Aortic smooth muscle cell (primary cell): ENCODE measurements at places on chromosomes 7 and 10. TPM values are rescaled to one million over a fixed set of nuclear protein-coding genes. Genes with fewer than 3 reads are reported as not detected.

SUN1 gene
- 140 and 204 TPM in 2 replicates for total RNA-seq

STEAP1B gene
- 18.9 and 28.8 TPM in 2 replicates for total RNA-seq

ADIRF gene
- 854 and 936 TPM in 2 replicates for total RNA-seq

MKX gene
- total RNA-seq: 0.25 TPM in 1 of 2 replicates, not detected in the other

CALML3 gene
- not detected in 2 replicates for total RNA-seq

FZD1 gene
- 9.2 and 11.4 TPM in 2 replicates for total RNA-seq

AGMO gene
- 0.93 and 1.6 TPM in 2 replicates for total RNA-seq

MYL10 gene
- not detected in 2 replicates for total RNA-seq

MACROH2A2 gene
- 7.3 and 7.9 TPM in 2 replicates for total RNA-seq

MKI67 gene
- total RNA-seq: 12.4 and 15.7 TPM in 2 replicates

MRPS33 gene
- 34.5 and 45.0 TPM in 2 replicates for total RNA-seq

STAM gene
- 14.1 and 17.9 TPM in 2 replicates for total RNA-seq

FFAR4 gene
- not detected in 2 replicates for total RNA-seq

PPP1R17 gene
- not detected in 2 replicates for total RNA-seq

PRPS1L1 gene
- 0.06 and 0.13 TPM in 2 replicates for total RNA-seq

C10orf105 gene
- under 0.01 TPM in 1 of 2 replicates, not detected in the other for total RNA-seq

SLC26A3 gene
- total RNA-seq: not detected in 2 replicates

GIMAP6 gene
- 1.7 and 5.4 TPM in 2 replicates for total RNA-seq

HYAL4 gene
- total RNA-seq: not detected in 2 replicates

SAP25 gene
- not detected in 2 replicates for total RNA-seq

ANLN gene
- total RNA-seq: 61.6 and 80.6 TPM in 2 replicates

TMEM236 gene
- 0.06 TPM in 1 of 2 replicates, not detected in the other for total RNA-seq

DCLRE1A gene
- 7.6 and 7.7 TPM in 2 replicates for total RNA-seq

APBB1IP gene
- total RNA-seq: not detected in 2 replicates

NCAPG2 gene
- total RNA-seq: 18.5 and 25.1 TPM in 2 replicates

FBXL13 gene
- total RNA-seq: 4.4 and 4.5 TPM in 2 replicates

HOXA6 gene
- not detected in 2 replicates for total RNA-seq

AMPH gene
- 0.19 and 0.26 TPM in 2 replicates for total RNA-seq

PUS7 gene
- total RNA-seq: 10.6 and 14.9 TPM in 2 replicates

PLAU gene
- 37.4 and 45.2 TPM in 2 replicates for total RNA-seq

SYCE1 gene
- 0.19 TPM in 1 of 2 replicates, not detected in the other for total RNA-seq

AFAP1L2 gene
- 0.06 and 0.13 TPM in 2 replicates for total RNA-seq

NKX2-3 gene
- total RNA-seq: not detected in 2 replicates

PDK4 gene
- total RNA-seq: 3.2 and 59.5 TPM in 2 replicates

DNAJB6 gene
- total RNA-seq: 83.3 and 84.7 TPM in 2 replicates

VWDE gene
- total RNA-seq: not detected in 2 replicates

OIT3 gene
- 0.12 and 0.13 TPM in 2 replicates for total RNA-seq

RPEL1 gene
- 0.12 TPM in 1 of 2 replicates, not detected in the other for total RNA-seq

IFIT1B gene
- 0.06 TPM in 1 of 2 replicates, not detected in the other for total RNA-seq

ACTL6B gene
- not detected in 2 replicates for total RNA-seq

CDK14 gene
- 35.1 and 49.3 TPM in 2 replicates for total RNA-seq

TMEM130 gene
- total RNA-seq: 0.25 and 0.40 TPM in 2 replicates

TMEM140 gene
- 18.8 and 25.4 TPM in 2 replicates for total RNA-seq

TAS2R3 gene
- total RNA-seq: 0.92 and 1.5 TPM in 2 replicates
